ENCODE measurements at places on chromosomes 12 and 14.
A peak's percentile ranks its signal among the peaks of the same experiment; 100 is the strongest.

DNA sequence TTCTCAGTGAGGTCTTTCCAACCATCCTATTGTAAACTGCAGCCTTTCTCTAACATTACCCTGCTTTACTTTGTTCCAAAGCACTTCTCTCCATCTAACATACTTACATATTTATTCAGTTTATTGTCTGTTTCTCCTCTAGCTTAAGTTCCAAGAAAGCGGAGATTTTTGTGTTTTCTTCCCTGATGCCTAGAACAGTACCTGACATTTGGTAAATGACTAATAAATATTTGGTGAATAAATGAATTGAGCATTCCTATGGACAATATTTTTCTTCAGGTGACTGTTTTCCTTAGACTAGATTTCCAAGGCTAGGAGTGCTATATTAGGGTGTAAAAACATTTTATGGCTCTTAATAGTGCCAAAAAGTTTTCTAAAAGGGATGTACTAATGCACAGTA, 2.4 kb downstream of the RACGAP1 start:
- DNase-seq: no peak

GRCh38 chr12:4701395-4702190, 18.6 kb upstream of the GALNT8 start:
- no peak for DNase-seq

GRCh38 chr14:102917469-102918211, 4.8 kb upstream of the AMN start:
- peak; percentile 16 for DNase-seq

DNA sequence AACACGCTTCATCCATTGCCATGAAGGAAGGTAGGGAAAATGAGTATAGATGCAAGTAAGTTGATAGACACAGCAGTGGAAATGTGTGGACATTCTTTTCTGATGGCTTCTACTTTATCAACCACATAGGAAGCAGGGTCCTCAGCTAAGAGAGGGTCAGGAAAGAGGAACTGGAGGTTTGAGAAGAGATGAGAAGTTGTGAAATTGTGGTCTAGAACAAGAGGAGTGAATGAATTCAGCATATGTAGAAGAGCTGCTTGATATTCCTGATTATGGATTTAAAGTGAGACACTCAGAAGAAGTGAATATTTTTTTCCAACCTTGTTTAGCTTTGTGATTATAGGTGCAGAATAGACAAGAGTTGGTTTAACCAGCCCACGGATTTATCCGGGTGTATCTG, 128.5 kb downstream of the SLC15A5 start:
- DNase-seq: no peak

GRCh38 chr14:95961481-95961880, 77.7 kb upstream of the C14orf132 start:
- DNase-seq: no peak

GRCh38 chr12:90122681-90123080, 414.0 kb upstream of the ATP2B1 start:
- no peak for DNase-seq

DNA sequence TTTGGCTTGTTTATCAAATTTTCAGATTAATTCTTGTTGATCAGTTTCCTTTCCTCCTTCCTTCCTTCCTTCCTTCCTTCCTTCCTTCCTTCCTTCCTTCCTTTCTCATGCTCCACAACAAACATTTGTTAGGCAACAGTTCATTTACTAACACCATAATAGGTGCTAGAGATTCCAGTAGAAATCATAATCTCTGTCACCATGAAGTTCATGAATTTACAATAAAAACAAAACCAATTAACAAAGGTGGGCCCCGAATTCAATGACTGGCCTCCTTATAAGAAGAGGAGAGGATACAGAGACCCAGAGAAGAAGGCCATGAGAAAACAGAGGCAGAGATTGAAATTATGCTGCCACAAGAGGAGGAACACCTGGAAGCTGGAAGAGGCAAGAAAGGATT, 266.9 kb upstream of the GARIN6 start:
- no peak for DNase-seq

GRCh38 chr14:60705100-60705499, 19.1 kb downstream of the SIX4 start:
- DNase-seq: no peak

DNA sequence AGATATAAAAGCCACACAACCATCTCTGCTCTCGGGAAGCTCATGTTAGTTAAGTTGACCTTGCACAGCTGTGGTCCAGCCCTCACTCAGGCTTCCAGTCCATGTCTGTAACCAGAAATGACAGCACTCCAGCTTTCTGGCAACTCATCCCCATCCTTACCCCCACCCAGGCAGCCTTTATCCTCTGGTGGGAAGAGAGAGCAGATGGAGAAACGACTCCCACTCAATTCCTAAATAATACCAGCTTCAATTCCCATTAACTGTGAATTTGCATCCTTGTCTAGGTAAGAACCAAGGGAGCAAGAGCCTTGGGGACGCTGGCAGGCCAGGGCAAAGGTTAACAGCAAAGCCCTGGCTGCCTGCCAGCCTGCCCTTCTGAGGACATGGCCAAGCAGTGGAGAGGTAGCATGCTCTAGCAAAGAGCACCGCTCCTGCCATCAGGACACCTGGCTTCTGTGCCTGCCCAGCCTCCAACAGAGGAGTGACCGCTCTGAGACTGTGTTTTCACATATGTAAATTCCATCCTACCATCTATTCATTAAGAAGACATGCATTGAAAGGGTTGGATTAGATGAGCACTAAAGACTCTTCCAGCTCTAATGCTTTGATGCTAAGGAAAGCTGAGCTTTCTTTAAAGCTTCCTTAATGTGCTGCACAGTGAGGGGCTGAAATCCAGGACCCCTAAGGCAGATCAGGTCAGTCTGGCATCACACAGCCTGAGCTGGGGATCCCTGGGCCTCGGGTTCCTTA, 236.1 kb downstream of the GRIN2B start:
- DNase-seq: no peak

- DNase-seq: no peak
These were observed 77.6 kb downstream of the MOK start for GRCh38 chr14:102227184-102227964.

DNA sequence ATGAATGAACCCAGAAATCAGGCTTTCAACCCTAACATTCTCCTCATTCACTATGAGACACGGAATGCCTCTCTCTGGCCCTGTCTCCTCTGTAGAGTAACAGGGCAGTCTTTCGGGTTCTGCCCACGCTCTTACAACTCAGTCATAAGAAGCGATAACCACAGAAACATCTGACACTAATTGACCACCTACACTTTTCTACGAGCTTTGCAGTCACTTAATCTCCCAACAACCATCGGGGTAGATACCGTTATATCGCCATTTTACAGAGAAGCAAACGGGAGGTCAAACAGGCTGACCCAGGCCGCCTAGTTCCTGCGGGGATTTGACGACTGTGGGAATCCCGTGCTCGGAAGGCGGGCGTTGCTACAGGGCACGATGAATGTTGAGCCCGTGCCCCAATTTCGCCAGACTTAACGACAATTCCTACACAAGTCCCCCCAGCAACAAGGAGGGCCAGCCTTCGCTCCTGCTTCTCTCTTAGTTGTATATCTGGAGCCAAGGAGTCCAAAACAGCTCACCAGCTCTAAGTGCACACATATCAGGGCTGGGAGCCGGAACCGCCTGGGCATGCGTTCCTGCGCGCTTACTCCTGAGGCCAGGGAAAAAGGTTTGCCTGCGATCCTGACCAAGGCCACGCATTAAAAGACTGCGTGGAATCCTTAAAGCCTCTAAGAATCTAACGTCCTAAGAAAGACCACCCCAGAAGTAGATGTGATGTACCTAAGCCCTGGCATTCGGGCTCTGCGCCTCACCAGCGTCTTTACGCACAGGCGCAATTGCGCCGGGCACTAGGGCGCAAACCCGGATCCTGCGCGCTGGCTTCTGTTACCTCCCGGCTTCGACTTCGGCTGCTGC, 38.7 kb upstream of the TBX5 start:
- DNase-seq: no peak

GRCh38 chr12:129074379-129074778, 221.1 kb downstream of the GLT1D1 start:
- no peak for DNase-seq

GRCh38 chr14:35938770-35939169, 112.6 kb downstream of the BRMS1L start:
- no peak for DNase-seq

- DNase-seq: no peak
These were observed 26.0 kb downstream of the LRP6 start for GRCh38 chr12:12240662-12241340.

DNA sequence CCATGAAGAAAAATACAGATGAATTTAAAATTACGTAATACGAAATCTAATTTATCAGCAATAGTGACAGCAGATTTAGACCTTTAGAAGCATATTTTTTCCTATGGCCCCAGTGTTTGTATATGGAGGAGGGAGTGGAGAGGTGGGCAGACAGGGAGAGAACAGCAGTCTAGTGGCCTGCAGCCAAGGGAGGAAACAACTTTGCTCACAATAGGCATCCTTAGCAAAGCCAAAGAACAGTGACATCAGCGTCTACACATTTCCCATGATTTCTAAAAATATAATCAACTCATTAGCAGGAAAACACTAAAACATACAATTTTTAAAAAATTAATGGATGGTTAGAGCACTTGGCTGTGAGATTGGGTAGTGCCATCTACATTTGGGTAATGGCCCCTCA, 622.6 kb upstream of the ATP2B1 start:
- DNase-seq: no peak

- DNase-seq: no peak
These were observed 21.1 kb downstream of the FUT8 start for GRCh38 chr14:65433646-65434045.

- peak; percentile 41 for DNase-seq
These were observed 33.5 kb downstream of the DAD1 start for GRCh38 chr14:22555384-22556011.

- DNase-seq: no peak
These were observed 903.9 kb upstream of the FOXG1 start for GRCh38 chr14:27862684-27863083.
